NCI-H146 (cell line): ENCODE measurements at places on chromosomes 7 and 10.

- DNase-seq: peak; percentile 63
These were observed 526 bp downstream of the ZNF248 start for GRCh38 chr10:37856881-37857286.

- DNase-seq: no peak
These were observed 940.8 kb upstream of the MBL2 start for GRCh38 chr10:53713431-53713830.

DNA sequence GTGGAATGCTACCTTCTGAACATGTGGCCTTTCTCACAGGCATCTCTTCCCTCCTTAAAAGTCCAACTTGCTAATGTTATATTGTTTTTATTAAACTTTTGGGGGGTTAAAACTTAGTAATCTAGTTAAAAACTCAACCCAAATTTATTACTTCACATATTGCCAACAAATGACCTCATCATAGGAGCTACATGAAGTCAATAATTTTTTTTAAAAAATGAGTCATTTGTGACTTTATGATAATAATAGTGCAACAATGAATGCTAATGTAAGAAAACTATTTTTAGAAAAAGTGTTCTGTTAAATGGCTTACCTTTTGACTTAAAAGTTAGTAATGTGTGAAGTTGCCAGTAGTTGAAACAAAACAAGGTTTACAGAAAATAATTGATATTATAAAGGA is 325.9 kb upstream of the FZD1 start:
- DNase-seq: no peak

GRCh38 chr10:16724509-16724908 is 92.7 kb downstream of the RSU1 start:
- no peak for DNase-seq

- DNase-seq: no peak
These were observed 10.1 kb upstream of the MET start for GRCh38 chr7:116661865-116662264.

DNA sequence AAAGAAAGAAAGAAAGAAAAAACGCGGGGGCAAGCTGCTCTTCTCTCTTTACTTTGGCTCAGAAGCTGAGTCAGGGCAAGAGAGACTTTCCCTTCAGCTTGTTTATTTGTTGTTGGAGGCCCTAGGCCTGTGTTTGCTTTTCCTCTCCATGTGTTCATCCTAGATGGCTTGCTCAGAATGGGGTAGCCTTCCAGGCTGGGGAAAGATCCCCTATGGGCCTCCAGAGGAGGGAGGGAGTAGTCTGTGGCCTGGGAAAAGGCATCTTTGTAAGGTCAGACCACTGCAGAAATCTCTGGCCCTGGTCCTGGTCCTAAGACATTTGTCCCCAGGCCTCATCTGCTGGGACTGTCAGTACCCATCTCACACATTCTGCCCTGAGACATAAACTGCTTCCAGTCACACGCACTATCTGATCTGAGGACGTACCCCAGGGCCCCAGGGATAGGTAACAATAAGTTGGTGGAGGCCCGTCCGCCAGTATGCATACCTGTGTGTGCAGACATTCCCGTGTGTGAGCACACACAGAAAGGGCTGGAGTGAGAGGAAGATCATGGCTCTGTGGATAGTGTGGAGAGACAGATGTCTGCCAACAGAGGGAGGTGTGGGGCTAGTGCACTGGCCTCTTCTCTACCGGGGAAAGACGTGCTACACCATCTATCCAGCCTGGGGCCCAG is 4.9 kb upstream of the SCD start:
- DNase-seq: peak; percentile 70

DNA sequence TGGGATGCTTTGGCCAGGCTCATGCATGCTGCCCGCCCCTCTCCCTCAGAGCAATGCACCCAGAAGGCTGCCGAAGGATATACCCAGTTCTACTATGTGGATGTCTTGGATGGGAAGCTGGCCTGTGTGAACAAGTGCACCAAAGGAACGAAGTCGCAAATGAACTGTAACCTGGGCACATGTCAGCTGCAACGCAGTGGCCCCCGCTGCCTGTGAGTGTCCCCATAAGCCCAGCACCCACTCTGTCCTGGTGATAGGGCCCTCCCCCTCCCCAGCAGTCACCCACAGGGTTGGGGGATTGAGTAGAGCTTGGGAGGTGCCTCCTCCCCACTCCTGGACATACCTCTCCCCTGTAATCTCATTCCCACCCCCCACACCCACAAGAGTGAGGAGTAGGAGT is 7.0 kb upstream of the MUC17 start:
- DNase-seq: no peak

GRCh38 chr10:133139551-133140065 is 20.4 kb upstream of the KNDC1 start:
- DNase-seq: no peak

DNA sequence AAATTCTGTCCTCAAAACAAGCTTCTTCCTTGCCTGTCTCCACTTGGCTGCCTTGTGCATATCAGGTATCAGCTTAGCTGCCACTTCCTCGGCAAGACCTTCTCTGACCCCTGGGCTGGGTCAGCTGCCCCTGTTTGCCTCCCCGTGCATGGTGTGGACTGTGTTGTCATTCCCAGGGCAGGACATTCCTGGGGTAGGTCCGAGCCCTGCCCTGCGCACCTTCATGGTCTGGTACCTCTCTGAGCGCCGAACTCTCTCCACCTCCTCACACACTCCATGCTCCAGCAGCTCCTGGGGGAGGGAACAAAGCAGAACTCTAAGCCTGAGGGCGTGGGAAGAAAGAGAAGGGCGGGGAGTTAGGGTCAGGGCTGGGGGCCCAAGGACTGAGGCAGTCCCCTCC is 3.8 kb downstream of the POLM start:
- DNase-seq: no peak

GRCh38 chr10:121965996-121966395 is 9.0 kb downstream of the NSMCE4A start:
- DNase-seq: no peak

- no peak for DNase-seq
These were observed 34.2 kb upstream of the TARP start for GRCh38 chr7:38307640-38308039.

GRCh38 chr7:47216439-47216838 is 365.5 kb downstream of the TNS3 start:
- DNase-seq: no peak

- no peak for DNase-seq
These were observed 39.3 kb downstream of the CALML3 start for GRCh38 chr10:5563991-5564536.

- DNase-seq: no peak
These were observed 45.2 kb upstream of the SPOCK2 start for GRCh38 chr10:72133517-72133916.

GRCh38 chr10:112689327-112690072 is 242.5 kb downstream of the VTI1A start:
- DNase-seq: no peak

DNA sequence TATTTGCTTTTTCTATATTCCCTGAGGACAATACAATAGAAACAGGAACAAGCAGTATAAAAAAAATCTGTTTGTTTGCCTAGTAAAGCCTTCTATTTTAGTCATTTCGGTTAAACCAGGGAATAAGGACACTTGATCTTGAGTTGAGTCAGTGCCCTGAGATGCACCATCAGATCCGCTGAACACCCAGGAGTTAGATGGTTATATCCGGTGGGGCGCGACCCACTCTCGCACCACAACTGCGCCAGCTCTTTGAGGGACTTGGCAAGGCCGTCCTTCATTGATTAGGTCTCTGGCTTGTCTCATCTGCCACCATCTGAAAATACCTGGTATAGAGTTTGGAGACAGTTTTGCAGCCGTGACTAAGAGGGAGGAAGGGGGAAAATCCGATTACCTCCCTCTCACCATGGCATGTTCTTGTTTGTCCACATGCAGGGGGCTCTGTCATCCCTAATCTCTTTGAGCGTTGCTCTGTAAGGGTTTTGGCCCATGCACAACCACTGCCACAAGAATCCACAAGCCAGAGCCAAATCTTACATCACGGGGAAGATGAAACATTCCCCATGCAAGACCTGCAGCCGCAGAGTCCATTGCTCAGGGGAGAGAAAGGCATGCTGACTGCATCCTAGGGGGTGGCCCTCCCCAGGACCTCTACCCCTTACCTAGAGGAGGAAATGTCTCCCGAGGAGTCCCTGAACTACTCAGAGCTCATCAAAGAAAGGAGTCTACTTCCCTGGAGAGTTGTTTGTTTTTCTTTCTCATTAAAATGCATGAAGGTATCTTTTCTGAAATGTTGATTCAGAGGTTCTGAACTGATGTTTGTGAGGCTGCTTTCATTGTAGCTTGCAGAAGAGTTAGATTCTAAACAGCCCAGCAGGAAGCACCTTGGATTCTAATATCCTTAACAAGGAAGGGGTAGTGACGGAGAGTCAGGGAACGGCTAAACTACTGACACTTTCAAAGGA is 101.6 kb upstream of the FAM171A1 start:
- no peak for DNase-seq

DNA sequence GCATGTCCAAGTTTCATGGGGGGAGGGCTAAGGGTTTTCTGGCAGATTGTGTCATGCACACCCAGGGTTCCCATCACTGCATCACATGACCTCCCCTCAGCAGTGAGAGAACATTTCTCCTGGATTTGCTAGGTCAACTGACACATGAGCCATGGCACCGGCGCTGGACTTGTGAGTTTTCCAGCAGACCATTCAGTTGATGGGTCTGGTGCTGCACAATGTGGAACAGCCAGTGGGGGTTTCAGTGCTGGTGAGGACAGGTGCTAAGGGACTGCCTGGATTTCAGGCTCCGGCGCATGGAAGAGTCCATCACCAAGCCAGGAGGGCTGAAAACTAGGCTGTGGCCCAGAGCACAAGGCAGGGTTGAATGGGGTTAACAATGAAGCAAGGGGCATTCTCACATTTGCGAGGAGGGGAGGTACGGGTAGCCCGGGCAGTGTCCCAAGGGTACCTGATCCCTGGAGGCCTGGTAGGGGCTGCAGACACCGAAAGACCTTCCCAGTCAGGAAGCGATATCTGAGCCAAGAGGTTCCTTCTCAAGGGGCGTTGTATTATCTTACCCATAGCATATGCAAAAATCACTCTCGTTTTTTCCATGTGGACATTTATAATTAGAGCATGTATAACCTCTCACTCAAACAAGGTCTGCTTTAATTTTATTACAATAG is 203.0 kb downstream of the TNS3 start:
- DNase-seq: no peak

GRCh38 chr10:77010430-77010829 is 627.2 kb downstream of the KCNMA1 start:
- DNase-seq: no peak

GRCh38 chr10:69969977-69970376 is 82.7 kb upstream of the MACROH2A2 start:
- DNase-seq: no peak

DNA sequence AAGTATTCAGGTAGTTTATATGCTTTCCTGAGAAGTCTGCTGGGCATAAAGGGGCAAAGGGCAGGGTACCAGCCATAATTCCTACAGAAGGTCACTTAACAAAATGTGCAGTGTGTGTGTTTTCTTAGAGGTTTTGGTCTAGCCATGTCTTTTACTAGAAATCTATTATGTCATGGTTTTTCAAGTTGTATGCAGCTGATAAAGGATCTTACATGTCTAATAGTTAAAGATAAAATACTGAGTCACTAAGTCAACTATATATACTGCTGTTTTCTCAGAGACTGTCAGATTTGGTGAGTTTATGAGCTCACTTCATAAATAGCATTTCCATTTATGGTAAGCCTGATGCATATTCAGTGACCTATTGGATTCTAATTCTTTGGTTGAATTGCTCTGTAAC is 7.7 kb downstream of the CASP2 start:
- DNase-seq: no peak

- no peak for DNase-seq
These were observed 11.5 kb upstream of the C10orf53 start for GRCh38 chr10:49667991-49668390.

- no peak for DNase-seq
These were observed 18.1 kb downstream of the PRKG1 start for GRCh38 chr10:51092402-51092801.

DNA sequence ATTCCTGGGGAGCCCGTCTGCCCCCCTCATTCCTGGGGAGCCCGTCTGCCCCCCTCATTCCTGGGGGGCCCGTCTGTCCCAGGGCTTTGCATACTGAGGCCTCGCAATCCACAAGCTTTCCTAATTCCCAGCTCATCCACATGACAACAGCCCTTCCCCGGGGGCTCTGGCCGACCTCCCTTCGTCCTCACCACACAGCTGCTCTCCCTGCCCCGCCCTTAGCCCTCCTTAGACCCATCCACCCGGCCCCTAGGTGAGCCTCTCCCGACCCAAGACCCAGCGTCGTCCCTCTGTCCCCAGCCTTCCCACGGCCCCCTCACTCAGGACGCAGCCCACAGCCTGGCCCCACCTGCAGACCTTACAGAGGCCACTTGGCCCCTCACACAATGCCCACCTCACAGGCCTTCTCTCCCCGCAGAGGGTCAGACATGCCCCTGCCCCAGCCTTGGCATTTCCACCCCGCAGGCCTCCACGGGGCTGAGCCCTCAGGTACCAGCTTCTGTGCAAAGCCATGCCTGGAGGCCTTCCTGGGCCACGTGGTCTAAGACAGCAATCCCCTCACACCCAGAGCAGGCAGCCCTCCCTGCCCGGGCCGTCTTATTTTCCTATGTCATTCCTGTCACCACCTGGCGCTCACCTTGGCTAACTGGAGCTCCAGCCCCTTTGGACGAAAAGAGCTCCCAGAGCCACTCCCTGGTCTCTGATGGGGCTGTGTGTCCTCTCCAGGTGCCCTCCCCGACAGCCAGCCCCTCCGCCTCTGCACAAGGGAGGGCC is 3.5 kb upstream of the FAM20C start:
- no peak for DNase-seq

GRCh38 chr10:24814568-24815313 is 91.1 kb upstream of the ARHGAP21 start:
- DNase-seq: no peak

GRCh38 chr7:134427896-134428295 is 31.0 kb downstream of the AKR1B1 start:
- DNase-seq: no peak

GRCh38 chr10:90447831-90448230 is 410.0 kb downstream of the HTR7 start:
- DNase-seq: no peak

GRCh38 chr7:148500978-148501377 is 89.6 kb upstream of the C7orf33 start:
- DNase-seq: no peak

DNA sequence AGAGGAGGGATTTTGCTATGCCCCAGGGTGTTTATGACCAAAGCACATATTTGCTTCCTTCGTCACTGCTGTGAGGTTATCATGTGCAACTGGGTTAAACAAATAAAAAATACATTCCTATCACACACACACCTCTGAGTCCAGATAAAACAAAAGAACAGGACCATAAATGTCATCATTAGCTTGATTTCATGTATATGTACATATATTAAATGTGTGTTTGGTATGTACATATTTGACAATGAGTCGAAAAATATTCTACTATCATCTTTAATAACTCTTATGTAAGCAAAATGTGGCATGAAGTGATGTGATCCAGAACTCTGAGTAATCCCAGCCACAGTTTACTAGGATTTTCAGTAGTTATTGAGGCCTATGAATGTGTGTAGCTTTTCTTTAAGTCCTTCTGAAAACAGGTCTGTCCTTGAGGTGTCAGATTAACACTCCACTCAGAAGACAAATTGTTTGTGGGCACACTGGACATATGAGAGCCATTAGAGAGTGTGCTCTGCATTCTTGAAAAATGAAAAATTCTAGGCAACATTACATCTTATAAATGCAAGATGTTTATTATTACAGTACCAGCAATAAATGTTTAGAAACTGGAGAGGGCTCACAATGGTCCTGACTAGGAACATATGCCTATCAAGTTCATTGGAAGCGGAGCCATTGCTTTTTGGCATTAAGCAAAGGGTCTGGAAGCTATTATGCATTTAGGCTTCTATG is 335.1 kb upstream of the SEMA3A start:
- DNase-seq: no peak

GRCh38 chr10:48284002-48284546 is 9.6 kb upstream of the FRMPD2 start:
- DNase-seq: no peak
